ENCODE measurements at places on chromosomes 5 and 9. TPM values are rescaled to one million over a fixed set of nuclear protein-coding genes. Genes with fewer than 3 reads are reported as not detected.

- peak; percentile 95 for DNase-seq
Observed at GRCh38 chr9:114348906-114349482, 19.3 kb downstream of the ORM2 start.

DNA sequence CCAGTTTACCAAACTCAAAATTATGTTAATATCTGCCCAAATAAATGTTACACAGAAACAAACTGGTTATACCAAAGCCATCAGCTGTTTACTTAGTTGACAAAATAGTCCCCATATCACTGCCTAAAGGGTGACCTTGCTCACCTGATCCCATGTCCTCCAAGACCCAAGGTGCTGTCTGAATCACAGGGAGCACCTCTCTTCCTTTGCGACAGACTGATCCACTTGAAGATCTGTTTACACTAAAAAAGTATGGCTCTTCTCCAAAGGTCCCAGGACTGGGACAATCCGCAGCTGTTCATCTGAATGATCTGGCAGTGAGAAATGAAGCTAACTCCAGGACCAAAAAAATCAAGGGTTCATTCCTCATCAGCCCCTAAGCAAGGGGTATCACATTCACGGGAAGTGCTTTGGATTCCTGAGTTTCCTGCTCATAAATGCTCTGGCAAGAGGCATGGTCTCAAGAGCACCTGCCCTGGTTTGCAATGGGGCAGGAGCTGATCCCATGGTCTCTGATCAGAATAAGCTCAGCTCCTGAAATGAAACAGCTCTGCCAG lies 5.0 kb downstream of the PRUNE2 start:
- DNase-seq = no peak

DNA sequence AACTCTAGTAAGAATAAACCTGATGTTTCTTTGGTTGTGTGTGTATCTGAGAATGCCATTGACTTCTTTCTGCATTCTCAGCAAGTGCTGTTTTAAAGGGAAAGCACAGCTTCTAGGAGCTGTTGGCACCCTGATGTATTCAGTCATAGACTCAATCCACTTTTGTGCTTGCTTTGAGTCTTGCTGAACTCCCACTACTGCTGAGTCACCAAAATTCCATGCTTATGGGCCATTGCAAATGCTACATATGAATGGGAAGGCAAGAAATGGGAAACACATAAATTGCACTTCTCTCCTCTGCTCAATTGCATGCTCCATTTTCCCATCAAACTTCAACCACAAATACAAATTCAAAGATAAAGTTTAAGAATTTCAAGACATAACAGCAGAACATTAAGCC lies 9.8 kb upstream of the FTMT start:
- DNase-seq = no peak

DNA sequence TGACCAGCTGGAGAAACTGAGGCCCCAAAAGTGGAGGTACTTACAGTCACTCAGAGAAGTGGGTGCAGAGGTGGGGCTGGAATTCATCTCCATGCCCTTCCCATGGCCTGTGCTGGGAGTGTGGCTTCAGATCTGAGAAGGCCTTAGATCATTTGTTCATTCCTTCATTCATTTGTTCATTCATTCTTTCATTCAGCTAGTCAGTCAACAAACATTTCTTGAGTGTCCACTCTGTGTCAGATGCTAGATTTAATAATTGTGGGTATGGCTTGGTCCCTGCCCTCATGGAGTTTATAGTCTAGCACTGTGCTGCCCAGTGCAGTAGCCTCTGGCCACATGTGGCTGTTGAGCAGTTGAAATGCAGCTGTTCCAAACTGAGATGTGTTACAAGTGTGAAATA lies 19.0 kb upstream of the CRB2 start:
- no peak for DNase-seq

Gene OR13C2
- total RNA-seq = 0.34 TPM
